Suppressor macrophage treated with lipopolysaccharide for 4 hours (primary cell): ENCODE measurements at places on chromosomes 2 and 18.
A peak's percentile ranks its signal among the peaks of the same experiment; 100 is the strongest.

DNA sequence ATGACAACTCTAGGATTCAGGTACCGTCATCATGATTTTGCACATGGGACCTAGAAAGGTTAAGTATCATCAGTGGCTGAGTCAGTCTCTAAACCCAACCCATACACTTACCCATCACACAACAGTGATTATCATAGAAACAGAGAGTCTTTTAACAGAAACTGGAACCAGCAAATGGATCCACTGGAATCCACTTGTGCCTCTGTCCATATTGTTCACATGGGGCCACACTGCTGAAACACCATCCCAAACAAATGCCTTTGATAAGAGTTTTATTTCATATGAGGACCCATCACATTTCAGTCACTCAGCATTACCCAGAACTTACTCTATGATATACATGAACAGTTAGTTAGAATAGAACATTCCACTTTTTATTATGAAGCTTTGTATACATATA is 430.0 kb downstream of the STK39 start:
- DNase-seq = no peak

- DNase-seq = no peak
Observed at GRCh38 chr2:217466805-217467204, 536.0 kb downstream of the TNS1 start.

- DNase-seq = no peak
Observed at GRCh38 chr2:173654161-173654895, 299.7 kb downstream of the CDCA7 start.

DNA sequence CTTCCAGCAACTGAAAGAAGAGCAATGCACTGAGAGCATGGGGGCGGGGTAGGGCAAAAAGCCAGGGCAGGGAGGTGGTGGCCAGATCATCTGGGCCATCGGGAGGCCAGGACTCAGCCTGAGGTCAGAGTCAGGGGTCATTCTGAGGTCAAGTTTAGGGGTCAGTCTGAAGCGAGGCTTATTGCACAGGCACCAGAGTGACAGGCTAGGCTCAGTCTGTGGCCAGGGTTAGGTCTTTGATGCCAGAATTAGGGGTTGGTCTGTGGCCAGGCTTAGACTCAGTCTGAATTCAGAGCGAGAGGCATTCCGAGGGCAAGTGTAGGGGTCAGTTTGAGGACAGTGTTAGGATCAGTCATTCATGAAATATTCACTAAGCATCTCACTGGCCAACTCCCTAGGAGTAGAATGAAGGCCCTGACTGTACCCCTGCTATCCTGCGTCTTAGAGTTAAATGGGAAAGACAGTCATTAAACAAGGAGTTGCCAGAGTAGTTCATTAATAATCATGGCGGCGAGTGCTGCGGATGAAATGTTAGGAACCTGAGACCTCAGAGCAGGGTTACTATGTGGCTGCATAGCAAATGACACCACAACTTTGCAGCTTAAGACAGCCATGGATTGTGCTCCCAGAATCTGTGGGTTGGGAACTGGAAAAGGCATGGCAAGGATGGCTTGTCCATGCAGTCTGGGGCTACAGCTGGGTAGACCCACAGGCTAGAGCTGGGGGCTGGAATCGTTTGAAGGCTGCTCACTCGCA is 198.7 kb downstream of the CYP26B1 start:
- no peak for DNase-seq

GRCh38 chr2:64212801-64213321 is 68.6 kb upstream of the PELI1 start:
- peak; percentile 93 for DNase-seq

DNA sequence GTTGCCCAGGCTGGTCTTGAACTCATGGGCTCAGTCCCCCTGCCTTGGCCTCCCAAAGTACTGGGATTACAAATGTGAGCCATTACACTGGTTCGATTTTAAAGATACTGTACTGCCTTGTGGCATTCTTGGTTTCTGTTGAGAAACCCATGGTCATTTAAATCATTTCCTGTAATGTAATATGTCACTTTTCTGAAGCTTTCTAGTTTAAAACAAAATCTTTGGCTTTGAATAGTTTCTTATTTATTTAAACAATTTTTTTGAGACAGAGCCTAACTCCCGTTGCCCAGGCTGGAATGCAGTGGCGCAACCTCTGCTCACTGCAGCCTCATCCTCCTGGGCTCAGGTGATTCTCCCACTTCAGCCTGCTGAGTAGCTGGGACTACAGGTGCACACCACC is 8.9 kb downstream of the ZNF512 start:
- no peak for DNase-seq

- DNase-seq = no peak
Observed at GRCh38 chr2:169818241-169818640, 6.5 kb downstream of the METTL5 start.

GRCh38 chr2:241546771-241547498 is 11.6 kb upstream of the BOK start:
- DNase-seq = no peak

- peak; percentile 24 for DNase-seq
Observed at GRCh38 chr18:11689669-11690565, 853 bp downstream of the GNAL start.

DNA sequence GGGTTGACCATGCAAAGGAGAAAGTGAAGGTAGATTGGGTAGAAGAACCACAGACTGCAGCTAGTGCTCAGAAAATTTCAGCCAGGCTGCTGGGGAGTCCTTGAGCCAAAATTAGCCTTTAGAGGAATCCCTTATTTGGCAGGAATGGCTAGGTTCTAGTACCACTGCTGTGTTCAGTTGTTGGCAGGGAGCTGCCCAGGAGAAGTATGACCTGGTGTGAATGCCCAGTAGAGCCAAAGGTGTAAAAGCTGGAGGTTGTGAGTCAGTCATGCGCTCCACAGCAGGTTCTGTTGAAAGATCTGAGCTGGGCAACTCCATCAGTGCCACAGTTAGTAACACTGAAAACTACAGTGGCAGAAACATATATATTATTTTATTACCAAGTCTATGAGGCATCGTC is 36.4 kb upstream of the TBR1 start:
- DNase-seq = no peak
